ENCODE measurements at places on chromosomes 7 and 10.

DNA sequence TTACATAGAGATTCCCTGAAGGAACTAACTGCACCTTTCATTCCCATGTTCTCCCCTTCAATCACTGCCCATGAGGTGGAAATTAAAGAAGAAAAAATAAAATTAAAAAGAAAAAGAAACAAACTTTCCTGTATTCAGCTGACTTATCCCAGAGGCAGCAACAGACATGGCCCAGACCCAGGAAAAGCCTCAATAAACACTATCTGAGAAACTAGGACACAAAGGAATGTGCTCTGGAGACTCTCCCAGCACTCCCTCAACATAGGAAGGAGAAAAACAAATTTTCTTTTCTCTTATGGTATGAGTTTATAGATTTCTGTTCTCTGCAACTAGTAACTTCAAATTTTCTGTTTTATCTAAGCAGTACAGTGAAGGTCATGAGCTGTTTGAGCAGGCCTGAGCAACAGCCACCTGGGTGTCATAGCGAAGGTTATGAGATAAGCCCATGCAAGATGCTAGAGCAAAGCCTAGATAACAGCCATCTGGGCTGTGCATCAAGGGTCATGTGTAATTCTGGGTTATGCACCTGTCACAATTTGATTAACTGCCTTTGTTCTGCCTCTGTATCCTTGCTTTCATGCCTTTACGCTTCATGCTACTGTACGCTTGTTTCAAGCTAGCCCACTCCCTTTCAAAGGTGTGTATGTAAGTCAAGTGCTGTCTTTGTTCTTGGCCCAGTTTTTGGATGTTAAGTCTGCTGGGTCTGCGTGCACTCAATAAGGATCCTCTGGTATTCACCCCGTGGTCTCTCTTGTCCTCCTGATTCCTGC is 11.0 kb upstream of the OR6B1 start:
- no peak for DNase-seq

GRCh38 chr10:71638064-71638821 is 81.3 kb downstream of the C10orf105 start:
- DNase-seq, result peak; percentile 30

DNA sequence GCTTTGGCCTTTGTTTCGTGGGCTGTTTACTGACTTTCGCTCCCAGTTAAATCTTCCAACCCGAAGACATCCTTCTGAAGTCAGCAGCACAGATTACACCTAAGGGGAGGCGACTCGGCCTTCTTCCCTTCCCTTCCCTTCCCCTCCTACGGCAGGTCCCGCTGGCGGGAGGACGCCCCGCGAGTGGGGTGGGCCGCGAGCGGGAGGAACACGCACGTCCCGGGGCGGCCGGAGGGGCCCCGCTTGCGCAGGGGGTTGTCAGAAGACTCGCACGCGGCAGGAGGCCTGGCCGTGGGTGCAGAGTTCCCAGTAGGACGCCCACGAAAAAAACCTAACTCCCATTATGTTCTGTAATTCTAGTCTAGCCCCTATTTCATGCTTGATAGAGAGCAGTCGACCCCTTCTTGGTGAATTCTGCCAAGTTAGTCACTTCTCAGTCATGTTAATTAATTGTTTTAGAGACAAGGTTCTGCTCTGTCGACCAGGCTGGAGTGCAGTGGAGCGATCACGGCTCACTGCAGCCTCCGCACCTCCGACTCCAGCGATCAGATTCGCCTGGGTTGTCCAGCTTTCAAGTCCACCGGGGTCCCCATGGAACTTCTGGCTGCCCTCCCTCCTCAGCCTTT is 19.2 kb upstream of the ZNF32 start:
- DNase-seq, result no peak

GRCh38 chr7:84226759-84227158 is 32.2 kb upstream of the SEMA3A start:
- DNase-seq, result no peak

- DNase-seq, result no peak
Observed at GRCh38 chr10:14282276-14282675, 48.4 kb downstream of the FRMD4A start.

- no peak for DNase-seq
Observed at GRCh38 chr10:127740596-127740995, 3.6 kb downstream of the FOXI2 start.

DNA sequence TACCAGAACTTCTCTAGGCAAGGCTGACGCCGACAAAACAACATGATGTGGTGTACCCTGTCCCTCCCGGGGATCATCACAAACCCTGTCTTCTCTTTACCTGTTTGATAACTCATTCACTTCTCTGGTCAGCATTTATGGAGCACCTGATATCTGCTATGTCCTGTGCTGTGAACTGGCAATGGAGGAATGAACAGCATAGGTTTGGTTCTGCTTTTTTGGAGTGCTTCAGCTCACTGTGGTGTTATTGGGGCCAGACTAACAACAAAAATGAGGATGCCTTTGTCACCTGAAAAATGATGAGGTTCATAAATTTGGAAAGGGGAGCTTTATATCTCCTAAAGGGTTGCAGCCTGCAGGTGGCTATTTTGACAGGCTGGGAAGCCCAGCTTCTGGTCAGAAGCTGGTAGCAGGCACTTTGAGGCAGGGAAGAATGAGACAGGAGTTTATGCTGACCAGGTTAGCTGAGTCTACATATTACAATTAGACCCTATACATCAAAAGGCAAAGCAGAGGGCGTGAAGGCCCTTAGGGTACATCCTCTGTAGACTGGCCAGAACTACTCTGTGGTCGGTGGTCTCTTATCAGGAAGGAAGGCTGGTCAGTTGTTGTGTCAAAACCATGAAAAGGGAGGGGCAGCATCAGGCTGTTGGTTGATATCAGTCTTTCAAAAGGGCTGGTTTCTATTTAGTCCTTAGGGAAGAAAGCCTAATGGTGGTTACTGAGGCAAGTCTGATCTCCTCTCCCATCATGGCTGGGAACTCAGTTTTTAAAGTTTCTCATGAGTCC is 42.3 kb downstream of the SH2D4B start:
- no peak for DNase-seq

DNA sequence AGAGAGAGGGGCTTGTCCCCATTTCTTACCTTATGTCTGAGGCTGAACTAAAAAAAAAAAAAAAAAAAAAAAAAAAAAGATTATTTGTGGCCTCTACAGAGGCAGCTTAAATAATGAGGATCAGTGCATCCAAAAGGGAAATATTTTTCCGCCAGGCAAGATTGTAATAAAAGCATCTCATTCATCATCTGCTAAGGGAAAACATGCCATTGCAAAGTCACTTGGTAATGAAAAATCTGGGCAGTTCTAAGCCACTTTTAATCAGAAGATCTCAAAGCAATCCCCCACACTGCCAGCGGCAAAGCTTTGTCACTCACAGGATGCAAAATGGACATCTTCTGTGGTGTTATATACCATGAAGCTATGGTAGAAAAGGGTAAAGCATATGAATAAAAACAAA is 3.8 kb downstream of the FAM107B start:
- DNase-seq, result no peak

Measured in CD4-positive, alpha-beta T cell treated with Interleukin-10 for 1 hour (primary cell).